Stimulated activated CD4-positive, alpha-beta T cell treated with anti-CD3 and anti-CD28 coated beads, TNF-alpha, amount 100 ng/mL, for 4 hours (primary cell): ENCODE measurements at places on chromosomes 5 and 9.

- no peak for DNase-seq
These were observed 1.7 kb upstream of the PCDHB8 start for GRCh38 chr5:141175933-141176332.

DNA sequence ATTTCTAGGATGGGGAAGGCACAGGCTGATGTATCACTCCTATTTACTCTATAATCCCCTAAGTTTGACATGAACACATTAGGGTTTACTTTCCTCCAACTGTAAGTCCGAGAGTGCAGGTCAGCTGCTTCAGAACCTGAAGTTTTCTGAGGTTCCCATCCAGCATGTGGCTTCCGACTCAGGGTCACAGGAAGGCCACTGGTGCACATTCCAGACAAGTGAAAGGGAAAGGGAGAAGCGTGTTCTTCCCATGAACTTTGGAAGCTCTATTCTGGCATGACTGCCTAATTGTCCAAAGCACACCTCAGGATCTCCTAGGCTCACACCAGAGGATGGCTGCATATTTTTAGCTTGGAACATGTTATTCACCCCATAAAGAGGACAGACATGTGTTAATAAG lies 602.6 kb downstream of the SEMA5A start:
- no peak for DNase-seq

DNA sequence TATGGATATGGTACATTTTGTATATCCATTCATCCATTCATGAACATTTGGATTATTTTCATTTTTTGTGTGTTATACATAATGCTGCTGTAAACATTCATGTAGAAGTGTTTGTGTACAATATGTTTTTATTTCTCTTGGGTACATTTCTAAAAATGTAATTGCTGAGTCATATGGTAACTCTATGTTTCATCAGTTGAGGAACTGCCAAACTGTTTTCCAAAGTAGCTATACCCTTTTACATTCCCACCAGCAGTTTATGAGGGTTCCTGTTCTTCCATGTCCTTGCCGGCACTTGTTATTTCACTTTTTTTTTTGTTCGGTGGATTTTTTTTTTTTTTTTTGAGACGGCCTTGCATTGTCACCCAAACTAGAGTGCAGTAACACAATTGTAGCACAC lies 54.0 kb upstream of the MCCC2 start:
- DNase-seq: no peak

GRCh38 chr5:147431586-147431985 lies 78.3 kb downstream of the DPYSL3 start:
- no peak for DNase-seq

- DNase-seq: no peak
These were observed 159.5 kb downstream of the GLIS3 start for GRCh38 chr9:4140362-4140761.

GRCh38 chr9:83281306-83282255 lies 218.6 kb upstream of the RASEF start:
- DNase-seq: no peak

DNA sequence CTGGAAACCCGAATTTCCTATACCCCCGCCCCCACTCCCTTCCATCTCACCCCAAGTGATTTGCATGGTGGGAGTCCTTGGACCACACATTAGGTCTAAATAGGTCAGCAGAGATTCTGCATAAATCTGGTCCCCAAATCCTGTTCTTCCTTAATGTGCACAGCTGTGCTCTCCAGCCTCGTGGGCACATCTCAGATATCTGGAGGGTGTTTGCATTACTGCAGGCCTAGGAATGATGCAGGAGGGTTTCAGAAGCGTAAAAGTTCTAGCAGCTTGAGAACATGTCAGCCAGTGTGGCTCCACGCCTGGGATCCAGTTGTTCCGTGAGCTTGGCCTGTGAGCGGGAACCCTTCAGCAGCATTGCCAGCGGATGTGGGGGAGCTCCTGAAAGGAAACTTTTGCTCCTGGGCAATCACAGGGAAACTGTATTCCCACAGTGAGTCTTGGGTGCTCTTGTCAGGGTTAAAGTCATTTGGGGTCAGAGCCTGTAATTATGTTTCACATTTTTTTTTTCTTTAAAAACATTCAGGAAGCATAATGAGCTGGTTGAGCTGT lies 12.9 kb downstream of the ARHGAP26 start:
- DNase-seq: no peak

- no peak for DNase-seq
These were observed 35.0 kb downstream of the AOPEP start for GRCh38 chr9:94761481-94761880.

GRCh38 chr5:147512659-147513379 lies 3.0 kb upstream of the DPYSL3 start:
- DNase-seq: no peak

GRCh38 chr5:121691478-121691877 lies 160.2 kb upstream of the FTMT start:
- DNase-seq: no peak

DNA sequence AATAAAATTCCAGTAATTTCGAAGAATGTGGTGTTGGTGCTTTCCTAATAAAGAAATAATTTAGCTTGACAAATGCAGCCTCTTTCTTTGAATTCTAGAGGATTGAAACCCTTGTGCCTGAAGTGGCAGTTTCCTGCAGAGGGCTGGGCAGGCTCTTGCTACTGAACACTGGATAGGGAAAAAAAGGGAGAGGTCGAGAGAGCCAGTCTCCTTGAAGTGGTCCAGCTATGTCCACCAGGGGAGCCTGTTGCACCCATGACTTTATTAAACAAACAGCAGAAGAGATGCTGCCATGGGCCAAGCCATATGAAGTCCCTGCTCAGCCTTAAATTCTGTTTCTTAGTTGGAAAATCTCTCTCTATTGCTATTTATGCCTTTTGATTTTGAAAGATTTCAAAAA lies 178.4 kb downstream of the SMARCA2 start:
- DNase-seq: no peak

- no peak for DNase-seq
These were observed 210.0 kb downstream of the AUH start for GRCh38 chr9:91151718-91152095.
